ENCODE measurements at places on chromosomes 16 and 17.

GRCh38 chr17:32350666-32351418 lies 885 bp downstream of the ZNF207 start:
- no peak for DNase-seq

DNA sequence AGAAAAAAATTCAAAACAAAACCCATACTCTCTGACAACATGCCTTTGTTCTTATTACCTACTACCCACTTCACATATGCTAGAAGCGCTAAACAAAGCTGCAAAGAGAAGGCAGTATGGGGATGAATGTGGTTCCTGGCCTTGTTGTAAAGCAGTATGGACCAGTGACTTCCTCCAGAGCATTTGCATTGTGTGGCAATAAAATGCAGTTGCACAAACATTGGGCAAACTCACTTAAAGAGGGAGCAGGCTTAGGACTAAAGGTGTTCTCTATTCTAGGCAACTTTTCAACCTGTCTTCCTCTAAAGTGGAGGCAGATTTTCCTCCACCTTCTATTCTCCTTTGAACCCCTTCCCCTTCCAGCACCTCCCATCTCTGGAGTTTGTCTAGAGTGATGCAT lies 17.1 kb downstream of the TMIGD1 start:
- no peak for DNase-seq

GRCh38 chr16:88809068-88809675 lies 2.6 kb downstream of the APRT start:
- no peak for DNase-seq

DNA sequence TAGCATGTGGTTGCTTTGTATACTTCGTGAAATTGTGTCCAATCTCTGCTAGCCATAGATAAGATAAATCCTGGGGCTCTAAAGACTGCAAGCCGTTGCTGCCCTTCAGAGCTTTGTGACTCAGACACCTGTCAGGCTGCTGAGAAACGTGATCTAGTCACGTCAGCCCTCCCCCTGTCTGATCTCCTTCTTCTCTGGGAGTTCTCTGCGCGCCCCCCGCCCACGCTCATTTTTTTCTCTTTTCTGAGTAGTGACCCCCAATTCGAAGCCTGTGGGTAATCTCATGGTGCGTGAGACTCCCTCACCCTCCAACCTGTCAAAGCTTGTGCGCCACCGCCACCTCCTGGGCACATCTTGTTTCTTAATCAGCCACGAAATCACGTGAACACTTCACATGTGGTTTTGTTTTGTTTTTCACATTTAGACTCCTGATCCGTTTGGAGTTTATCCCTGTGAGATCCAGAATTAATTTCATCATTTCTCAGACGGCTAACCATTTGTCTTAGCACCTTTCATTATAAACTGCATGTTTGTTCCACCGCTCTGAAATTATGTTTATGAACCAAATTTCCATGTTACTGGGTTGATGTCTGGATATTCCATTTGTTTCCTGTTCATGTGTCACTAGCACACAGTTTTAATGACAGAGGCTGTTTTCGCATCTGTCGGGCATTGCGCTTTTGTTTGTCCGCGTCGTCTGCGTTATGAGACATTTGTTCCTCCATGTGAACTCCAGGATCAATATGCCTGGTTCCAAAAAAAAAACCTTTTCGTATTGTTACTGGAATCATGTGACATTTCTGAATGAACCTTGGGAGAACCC lies 977 bp upstream of the ZNF778 start:
- no peak for DNase-seq

- no peak for DNase-seq
Observed at GRCh38 chr17:38911081-38911730, 14.2 kb upstream of the LASP1NB start.

- no peak for DNase-seq
Observed at GRCh38 chr17:42683407-42684034, 1.2 kb downstream of the CNTNAP1 start.

All from cortex of kidney (tissue), 1 donor.